Activated naive CD4-positive, alpha-beta T cell treated with anti-CD3 and anti-CD28 coated beads, Interleukin-2, amount 10 ng/mL, durations not matched to agents 7 days and 5 days (primary cell): ENCODE measurements at places on chromosomes 1 and 21.

DNA sequence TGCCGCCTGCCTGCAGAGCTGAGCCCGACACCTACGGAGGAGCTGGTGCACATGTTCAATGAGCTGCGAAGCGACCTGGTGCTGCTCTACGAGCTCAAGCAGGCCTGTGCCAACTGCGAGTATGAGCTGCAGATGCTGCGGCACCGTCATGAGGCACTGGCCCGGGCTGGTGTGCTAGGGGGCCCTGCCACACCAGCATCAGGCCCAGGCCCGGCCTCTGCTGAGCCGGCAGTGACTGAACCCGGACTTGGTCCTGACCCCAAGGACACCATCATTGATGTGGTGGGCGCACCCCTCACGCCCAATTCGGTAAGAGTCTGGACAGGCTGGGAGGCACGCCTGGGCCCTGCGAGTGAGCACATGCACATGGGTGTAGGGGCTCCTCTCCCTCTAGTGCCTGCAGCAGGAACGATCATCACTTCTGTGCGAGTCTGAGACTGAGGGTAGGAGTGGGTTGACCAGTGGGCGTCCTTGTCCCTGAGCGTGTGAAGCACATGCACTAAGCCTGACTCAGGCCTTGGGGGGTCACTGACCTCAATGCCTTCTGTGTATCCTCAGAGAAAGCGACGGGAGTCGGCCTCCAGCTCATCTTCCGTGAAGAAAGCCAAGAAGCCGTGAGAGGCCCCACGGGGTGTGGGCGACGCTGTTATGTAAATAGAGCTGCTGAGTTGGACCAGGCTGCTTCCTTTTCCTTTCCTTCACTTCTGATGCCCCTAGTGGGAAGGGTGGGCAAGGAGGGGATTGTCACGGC, 6.9 kb downstream of the DMAP1 start:
- H3K36me3 ChIP-seq = peaks cover 33% of the 10 kb centered on the region
- H3K27ac ChIP-seq = no peak overlapping the region
- no peaks in the 10 kb centered on the region for H3K27me3 ChIP-seq
- peaks cover 6% of the 10 kb centered on the region for H3K4me1 ChIP-seq
- no peak overlapping the region for H3K4me3 ChIP-seq
- DNase-seq = no peak

DNA sequence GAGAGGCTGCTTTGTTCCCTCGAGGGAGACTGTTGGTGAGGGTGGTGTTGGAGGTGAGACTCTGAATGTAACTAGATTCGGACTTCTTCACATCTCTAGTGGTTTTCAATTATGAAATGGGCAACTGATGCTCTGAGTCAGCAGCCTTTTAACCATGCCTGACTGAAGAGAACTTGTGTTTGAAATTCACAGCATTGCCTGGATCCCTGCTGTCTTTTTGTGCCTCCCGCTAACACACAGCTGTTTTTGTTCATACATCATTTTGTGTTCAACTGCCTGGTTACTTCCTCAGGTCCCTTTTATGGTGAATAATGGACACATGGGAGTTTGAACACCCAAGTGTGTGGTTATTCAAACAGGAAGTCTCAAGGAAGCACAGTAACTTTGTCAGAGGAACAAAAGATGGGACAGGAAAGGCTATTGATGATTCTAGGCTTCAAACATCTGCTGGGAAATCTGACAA, 16.8 kb downstream of the LAMC1 start:
- H3K36me3 ChIP-seq = no peaks in the 10 kb centered on the region
- no peak for DNase-seq
- H3K4me3 ChIP-seq = no peak overlapping the region
- peaks cover 85% of the 10 kb centered on the region for H3K27me3 ChIP-seq
- H3K4me1 ChIP-seq = no peaks in the 10 kb centered on the region

DNA sequence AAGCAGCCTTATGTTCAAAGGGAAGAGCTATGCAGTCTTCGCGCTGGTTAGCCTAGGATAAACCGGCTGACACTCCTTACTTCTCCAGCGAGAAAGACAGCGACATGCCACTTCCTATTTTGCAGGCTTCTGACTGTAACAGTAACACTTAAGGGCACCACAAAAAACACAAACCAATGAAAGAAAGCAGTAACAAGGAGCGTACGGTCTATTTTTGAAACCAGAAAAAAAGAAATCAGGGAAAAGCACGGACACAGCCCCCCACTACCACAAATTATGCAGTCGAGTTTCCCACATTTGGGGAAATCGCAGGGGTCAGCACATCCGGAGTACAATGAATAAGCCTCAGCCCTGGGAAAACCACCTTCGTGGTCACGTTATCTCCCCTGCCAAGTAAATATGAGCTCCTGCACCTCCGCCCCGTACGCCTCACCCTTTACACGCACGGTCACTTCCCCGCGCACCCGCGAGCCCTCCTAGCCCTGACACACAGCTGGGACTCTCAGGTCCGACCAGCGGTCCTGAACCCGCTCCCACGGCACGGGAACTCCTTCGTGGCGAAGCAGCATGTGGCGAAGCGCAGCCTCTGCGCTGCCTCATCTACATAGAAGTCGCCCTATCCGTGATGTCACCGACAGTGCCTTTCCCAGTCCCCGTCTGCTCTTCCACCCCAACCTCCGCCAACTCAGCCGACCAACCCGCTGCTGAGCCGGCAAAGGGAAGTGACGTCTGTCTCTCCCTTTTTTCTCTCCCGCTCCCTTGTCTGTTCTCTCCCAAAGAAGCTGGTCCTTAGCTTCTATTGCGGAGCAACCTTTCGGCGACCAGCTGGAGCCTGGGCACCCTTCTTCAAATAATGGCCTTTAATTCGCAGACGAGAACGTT, 40.9 kb upstream of the PPIAL4F start:
- DNase-seq = peak; percentile 78
- peak overlapping the region; percentile 65 for H3K4me3 ChIP-seq
- H3K27me3 ChIP-seq = peaks cover 9% of the 10 kb centered on the region
- peaks cover 32% of the 10 kb centered on the region for H3K4me1 ChIP-seq
- H3K27ac ChIP-seq = peak overlapping the region; percentile 95
- H3K36me3 ChIP-seq = peaks cover 1% of the 10 kb centered on the region

DNA sequence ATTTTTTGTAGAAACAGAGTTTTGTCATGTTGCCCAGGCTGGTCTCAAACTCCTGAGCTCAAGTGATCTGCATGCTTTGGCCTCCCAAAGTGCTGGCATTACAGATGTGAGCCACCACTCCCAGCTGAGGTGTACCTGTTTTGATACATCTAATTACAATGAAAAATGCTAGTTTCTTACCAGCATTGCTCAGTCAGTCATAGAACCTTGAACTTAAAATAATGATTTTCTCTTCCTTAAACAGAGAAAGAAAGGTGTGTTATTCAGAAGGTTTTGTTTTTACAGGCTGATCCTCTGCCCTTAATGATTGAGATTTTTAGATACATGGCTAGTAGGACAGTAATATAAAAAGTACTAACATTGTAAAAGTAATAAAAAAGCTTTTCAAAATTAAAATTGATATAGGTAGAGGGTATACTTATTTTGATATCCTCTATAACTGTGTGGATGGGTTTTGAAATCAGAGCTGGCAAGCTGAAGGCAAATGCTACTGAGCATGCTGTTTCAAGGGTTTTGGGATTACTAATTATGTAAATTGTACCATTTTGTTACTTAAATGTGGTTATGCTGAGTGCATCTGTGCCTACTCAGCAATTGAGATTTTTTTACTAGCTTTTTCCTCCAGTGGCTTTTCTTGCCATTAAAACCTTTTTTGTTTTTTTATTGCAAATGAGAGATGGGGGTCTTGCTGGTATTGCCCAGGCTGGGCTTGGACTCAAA, 16.1 kb downstream of the PRRC2C start:
- H3K27me3 ChIP-seq = no peaks in the 10 kb centered on the region
- H3K27ac ChIP-seq = no peak overlapping the region
- no peak overlapping the region for H3K4me3 ChIP-seq
- peaks cover 68% of the 10 kb centered on the region for H3K4me1 ChIP-seq
- H3K36me3 ChIP-seq = peaks cover 49% of the 10 kb centered on the region
- DNase-seq = no peak

- H3K27ac ChIP-seq = no peak overlapping the region
- DNase-seq = no peak
- no peaks in the 10 kb centered on the region for H3K36me3 ChIP-seq
- no peaks in the 10 kb centered on the region for H3K4me1 ChIP-seq
Measured at GRCh38 chr1:225767634-225768540, 9.7 kb upstream of the SRP9 start.

DNA sequence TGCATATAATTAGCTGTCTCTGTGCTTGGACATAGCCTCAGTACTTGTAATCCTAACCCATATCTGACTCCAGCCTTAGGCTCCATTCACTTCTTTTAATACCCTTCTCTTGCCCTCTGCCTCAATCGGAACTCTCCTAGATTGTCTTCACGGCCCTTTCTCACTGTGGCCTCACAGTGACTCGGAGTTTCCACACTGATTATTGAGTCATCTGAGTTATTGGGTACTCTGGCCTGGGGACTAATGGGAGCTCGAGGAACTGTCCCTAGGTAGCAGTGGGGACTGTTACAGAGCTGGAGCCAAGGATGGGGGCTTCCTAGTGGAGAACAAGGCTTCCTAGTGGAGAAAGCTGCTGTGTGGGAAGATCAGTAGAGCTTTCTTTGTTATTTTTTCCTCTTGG, 17.0 kb downstream of the TRAF5 start:
- no peaks in the 10 kb centered on the region for H3K27me3 ChIP-seq
- H3K27ac ChIP-seq = no peak overlapping the region
- no peak for DNase-seq
- H3K4me3 ChIP-seq = no peak overlapping the region
- H3K36me3 ChIP-seq = peaks cover 44% of the 10 kb centered on the region
- peaks cover 56% of the 10 kb centered on the region for H3K4me1 ChIP-seq

GRCh38 chr1:195097316-195097715, 1510.9 kb downstream of the KCNT2 start:
- H3K27ac ChIP-seq = no peak overlapping the region
- no peak overlapping the region for H3K4me3 ChIP-seq
- no peaks in the 10 kb centered on the region for H3K4me1 ChIP-seq
- no peaks in the 10 kb centered on the region for H3K36me3 ChIP-seq
- H3K27me3 ChIP-seq = no peaks in the 10 kb centered on the region
- peak; percentile 14 for DNase-seq

DNA sequence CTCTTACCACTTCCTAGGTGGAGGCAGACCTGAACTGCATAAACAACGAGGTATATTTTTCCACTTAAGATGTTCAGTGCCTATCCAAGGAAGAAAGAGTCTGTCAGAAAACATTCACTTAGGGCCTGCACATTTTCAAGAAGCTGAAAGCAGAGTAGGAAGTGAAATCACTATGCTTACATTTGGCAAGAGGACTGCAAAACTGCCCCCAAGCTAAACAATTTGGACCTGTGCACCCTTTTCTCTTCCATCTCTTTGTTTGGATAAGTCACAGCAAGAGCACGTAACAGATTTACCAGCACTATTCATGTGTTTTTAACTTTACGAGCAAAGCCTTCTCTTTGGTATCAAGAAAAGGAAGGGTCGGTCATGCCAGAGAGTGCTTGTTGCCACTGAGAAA, 13.2 kb upstream of the BEND5 start:
- no peak overlapping the region for H3K4me3 ChIP-seq
- no peak for DNase-seq
- H3K36me3 ChIP-seq = no peaks in the 10 kb centered on the region
- H3K27ac ChIP-seq = no peak overlapping the region
- peaks cover 9% of the 10 kb centered on the region for H3K27me3 ChIP-seq
- H3K4me1 ChIP-seq = no peaks in the 10 kb centered on the region

- H3K27ac ChIP-seq = no peak overlapping the region
- H3K4me3 ChIP-seq = no peak overlapping the region
- H3K4me1 ChIP-seq = no peaks in the 10 kb centered on the region
- no peaks in the 10 kb centered on the region for H3K36me3 ChIP-seq
- DNase-seq = no peak
Measured at GRCh38 chr1:226920446-226920894, 19.6 kb upstream of the COQ8A start.

GRCh38 chr1:167714098-167714438, 7.7 kb upstream of the MPZL1 start:
- peak overlapping the region; percentile 84 for H3K27ac ChIP-seq
- peaks cover 53% of the 10 kb centered on the region for H3K4me1 ChIP-seq
- H3K27me3 ChIP-seq = peaks cover 28% of the 10 kb centered on the region
- peaks cover 3% of the 10 kb centered on the region for H3K36me3 ChIP-seq
- DNase-seq = no peak

DNA sequence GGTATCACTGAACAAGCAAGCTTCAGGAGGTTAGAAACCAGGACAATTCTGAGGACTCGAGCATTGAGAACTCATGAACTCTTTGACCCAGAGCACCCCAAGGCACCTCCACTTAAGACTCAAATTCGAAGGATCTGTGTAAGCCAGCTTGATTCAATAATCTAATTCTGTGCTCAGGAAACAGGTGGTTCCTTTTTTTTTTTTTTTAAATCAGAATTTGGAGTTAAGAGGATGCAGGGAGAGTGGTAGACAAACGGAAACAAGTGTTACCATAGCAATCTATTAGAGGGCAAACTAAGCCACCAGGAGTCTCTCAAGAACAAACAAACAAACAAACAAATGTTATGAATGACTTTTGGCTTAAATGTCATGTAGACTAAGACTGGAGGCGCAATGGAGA, 53.8 kb upstream of the DPH5 start:
- no peak overlapping the region for H3K27ac ChIP-seq
- no peak for DNase-seq
- peaks cover 77% of the 10 kb centered on the region for H3K36me3 ChIP-seq
- H3K27me3 ChIP-seq = no peaks in the 10 kb centered on the region

- peaks cover 8% of the 10 kb centered on the region for H3K4me1 ChIP-seq
- H3K27me3 ChIP-seq = peaks cover 6% of the 10 kb centered on the region
- H3K36me3 ChIP-seq = peaks cover 8% of the 10 kb centered on the region
- no peak for DNase-seq
- no peak overlapping the region for H3K27ac ChIP-seq
- H3K4me3 ChIP-seq = no peak overlapping the region
Measured at GRCh38 chr21:31490443-31490842, 146.4 kb upstream of the TIAM1 start.

DNA sequence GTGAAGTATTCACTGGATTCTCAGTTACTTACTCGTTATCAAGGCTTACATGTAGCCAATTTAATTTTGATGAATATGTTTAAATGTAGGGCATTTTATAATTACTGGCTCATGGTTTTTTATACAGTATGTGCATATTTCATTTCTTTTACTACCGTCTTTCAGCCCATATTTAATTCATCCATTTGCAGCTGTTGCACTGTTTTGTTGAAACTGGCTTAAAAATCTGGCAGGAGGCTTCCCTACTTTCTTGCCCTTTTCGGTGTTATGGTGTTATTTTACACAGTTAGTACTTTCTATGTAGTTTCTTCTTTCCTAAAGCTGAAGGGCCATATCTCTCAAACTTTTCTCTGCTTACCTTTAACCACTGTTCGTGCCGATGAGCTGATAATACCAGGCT, 54.2 kb downstream of the ITSN1 start:
- no peak overlapping the region for H3K27ac ChIP-seq
- no peaks in the 10 kb centered on the region for H3K4me1 ChIP-seq
- no peaks in the 10 kb centered on the region for H3K36me3 ChIP-seq
- peaks cover 13% of the 10 kb centered on the region for H3K27me3 ChIP-seq
- DNase-seq = no peak

DNA sequence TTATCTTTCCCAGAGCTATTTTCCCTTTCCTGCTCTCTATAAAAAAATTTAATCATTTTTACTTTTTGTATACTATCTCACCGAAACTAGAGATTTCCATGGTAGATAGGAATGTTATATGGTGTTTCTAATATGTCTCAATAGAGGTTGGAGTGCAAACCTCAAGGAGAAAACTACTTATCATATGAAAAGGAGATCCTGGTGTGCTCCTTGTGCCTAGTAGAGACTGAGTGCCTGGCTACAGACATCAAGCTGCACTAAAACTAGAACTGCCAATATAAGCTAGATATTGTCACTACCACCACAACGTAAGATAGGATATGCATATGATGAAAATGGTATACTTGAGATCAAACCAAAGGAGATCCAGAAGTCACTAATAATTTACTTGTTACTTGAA, 67.0 kb downstream of the RGS18 start:
- H3K36me3 ChIP-seq = no peaks in the 10 kb centered on the region
- no peaks in the 10 kb centered on the region for H3K27me3 ChIP-seq
- H3K27ac ChIP-seq = no peak overlapping the region
- no peak overlapping the region for H3K4me3 ChIP-seq
- no peak for DNase-seq
